Activated T-cell treated with anti-CD3 and anti-CD28 coated beads, Interleukin-2, amount 50 U/mL, for 72 hours (primary cell): ENCODE measurements at places on chromosomes 2 and 18. TPM values are rescaled to one million over a fixed set of nuclear protein-coding genes. Genes with fewer than 3 reads are reported as not detected.

GRCh38 chr2:105929516-105929915 lies 184.8 kb downstream of the NCK2 start:
- peak overlapping the region; percentile 82 for H3K27ac ChIP-seq
- H3K36me3 ChIP-seq, result peaks cover 2% of the 10 kb centered on the region

Gene GTF2A1L
- total RNA-seq, result not detected

Gene SLC14A1
- 6.2 TPM for total RNA-seq

GRCh38 chr2:125272651-125273050 lies 1247.6 kb downstream of the CNTNAP5 start:
- H3K4me3 ChIP-seq, result no peak overlapping the region
- no peaks in the 10 kb centered on the region for H3K4me1 ChIP-seq
- H3K27ac ChIP-seq, result no peak overlapping the region
- H3K27me3 ChIP-seq, result no peaks in the 10 kb centered on the region
- H3K36me3 ChIP-seq, result no peaks in the 10 kb centered on the region

DNA sequence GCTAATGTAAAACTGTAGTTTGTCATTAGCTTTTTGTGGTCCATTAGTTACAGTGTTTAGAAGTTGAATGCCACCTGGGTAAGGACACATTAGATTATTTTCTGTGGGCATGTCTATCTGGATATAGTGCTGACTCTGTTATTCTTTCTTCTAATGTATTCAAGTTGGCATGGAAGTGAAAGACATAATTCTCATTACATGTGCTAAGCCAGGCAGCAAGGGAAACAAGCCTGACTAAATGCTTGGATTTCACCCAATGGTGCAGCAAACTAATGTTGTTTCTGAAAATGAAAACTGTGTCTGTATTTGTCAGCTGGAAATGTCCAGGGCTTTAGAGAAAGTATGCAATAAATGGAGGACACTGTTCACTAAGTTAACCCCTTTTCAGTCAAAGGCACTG lies 100.7 kb downstream of the NUP35 start:
- no peak overlapping the region for H3K4me3 ChIP-seq
- peaks cover 11% of the 10 kb centered on the region for H3K4me1 ChIP-seq
- H3K27ac ChIP-seq, result no peak overlapping the region
- H3K27me3 ChIP-seq, result no peaks in the 10 kb centered on the region
- no peak for DNase-seq

Gene RTKN
- 4.8 TPM for total RNA-seq

- no peak for DNase-seq
- no peaks in the 10 kb centered on the region for H3K27me3 ChIP-seq
- peak overlapping the region; percentile 71 for H3K4me3 ChIP-seq
- peaks cover 60% of the 10 kb centered on the region for H3K4me1 ChIP-seq
- peak overlapping the region; percentile 57 for H3K27ac ChIP-seq
These were observed 102.6 kb downstream of the PTPN4 start for GRCh38 chr2:119862127-119862889.

GRCh38 chr2:68225119-68225632 lies 27.2 kb downstream of the PPP3R1 start:
- H3K4me3 ChIP-seq, result no peak overlapping the region
- H3K27me3 ChIP-seq, result no peaks in the 10 kb centered on the region

Gene SIX3
- not detected for total RNA-seq

DNA sequence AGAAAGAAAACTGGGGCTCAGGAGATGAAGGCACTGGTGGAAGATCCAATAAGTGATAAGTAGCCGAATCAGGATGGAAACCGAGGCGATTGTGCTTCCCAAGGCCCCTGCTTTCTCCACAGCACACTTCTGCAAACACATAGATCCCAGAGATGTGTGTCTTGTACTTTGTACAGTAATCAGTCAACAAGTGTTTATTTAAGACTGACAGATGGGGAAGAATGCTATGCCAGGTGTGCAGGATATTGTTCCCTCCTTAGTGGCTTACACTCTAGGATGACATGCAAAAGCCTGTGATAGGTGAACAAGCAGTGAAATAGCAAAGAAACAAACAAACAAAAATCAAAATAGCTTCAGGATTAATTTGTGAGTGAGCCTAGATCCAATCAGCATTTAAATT lies 116.6 kb downstream of the ACTR3 start:
- no peak overlapping the region for H3K4me3 ChIP-seq
- peaks cover 8% of the 10 kb centered on the region for H3K27me3 ChIP-seq
- no peak for DNase-seq
